Fibroblast of mammary gland (primary cell): ENCODE measurements at places on chromosomes 3 and 15.

DNA sequence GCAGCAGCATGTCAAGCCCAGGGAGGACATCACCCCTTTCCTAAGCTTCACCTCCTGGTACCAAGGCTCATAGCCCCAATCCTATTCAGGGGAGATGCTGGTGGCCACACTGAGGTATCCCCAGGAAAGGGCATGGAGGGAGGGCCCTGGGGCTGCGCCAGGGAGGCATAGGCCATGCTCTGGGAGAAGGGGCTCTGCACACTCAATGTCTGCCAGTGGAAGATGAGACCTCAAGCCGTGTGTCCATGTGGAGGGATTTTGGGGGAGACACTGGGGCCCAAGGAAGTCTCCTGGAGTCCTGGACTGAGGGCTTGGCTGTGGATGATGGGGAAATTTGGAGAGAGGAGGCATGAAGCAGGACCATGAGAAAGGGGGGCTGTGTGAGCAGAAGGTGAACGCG is 21.2 kb upstream of the PRR23E start:
- no peak for DNase-seq

DNA sequence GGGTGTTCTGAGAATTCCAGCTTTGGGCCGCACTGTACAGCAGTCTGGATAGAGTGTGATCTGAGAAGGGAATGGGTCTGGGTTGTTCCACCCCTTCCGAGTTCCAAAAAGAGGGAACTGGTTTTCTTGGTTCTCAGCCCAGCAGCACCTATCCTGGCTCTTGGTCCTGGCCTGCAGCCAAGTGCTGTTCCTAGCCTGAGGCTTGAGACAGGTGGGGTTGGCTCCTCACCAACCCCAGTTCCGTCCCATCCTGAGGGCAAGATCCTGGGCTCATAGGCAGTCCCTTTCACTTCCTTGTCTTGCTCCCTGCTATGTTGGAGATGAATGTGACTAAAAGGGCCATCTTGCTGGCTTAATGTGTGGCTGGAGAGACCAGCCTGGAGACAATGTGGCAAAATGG is 15.2 kb downstream of the IVD start:
- DNase-seq = no peak

DNA sequence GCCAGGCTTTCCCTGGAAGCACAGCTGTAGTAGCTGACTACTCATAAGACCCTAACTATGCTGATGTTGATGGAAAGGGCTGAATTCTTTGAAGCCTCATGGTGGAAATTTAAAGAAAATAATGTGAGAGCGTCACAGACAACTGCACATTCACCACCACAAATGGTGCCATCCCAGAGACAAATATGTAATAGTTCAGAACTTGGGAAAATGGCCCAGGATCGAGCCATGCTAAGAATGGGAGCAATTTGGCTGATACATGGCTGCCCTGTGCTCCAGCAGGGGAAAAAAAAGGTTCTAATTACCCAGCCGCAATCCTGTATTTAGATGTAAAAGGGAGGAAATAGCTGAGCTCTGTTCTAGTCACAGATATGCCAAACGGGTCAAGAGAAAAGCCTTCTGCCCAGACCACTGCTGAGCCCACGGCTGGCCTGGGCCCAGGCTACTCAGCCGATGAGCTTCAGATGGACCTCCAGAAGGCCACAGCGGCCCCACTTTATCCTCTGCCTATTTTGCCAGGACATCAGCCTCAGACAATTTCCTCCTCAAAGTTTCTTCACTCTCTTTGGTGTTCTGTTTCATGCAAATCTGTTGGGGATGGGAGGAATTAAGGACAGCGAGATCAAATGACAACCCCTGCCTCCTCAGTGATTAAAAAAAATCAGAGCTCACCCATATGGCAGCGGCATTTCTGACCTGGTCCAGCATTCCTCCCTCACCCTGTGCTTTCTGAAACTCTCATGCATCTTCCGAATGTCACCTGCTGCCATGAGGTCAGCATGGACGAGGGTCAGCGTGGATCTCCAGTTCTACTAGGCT is 54.5 kb upstream of the MEX3B start:
- DNase-seq = no peak

DNA sequence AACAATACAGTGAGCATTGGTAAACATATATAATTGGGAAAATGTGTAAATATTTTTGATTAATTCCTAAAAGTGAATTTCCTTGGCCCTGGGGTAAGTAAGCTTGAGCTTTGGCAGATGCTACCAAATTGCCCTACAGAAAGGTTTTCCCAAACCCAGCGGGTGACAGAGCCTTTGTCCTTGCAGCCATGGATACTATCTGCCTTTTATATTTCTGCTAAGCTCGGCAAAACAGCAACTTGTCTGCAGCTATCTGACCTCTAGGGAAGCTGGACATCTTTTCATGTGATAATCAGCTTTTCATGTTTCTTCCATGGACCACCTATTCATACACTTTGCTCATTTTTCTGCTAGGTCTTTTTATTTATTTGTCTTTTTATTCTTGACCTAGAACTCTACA is 64.7 kb upstream of the SEC22A start:
- no peak for DNase-seq

DNA sequence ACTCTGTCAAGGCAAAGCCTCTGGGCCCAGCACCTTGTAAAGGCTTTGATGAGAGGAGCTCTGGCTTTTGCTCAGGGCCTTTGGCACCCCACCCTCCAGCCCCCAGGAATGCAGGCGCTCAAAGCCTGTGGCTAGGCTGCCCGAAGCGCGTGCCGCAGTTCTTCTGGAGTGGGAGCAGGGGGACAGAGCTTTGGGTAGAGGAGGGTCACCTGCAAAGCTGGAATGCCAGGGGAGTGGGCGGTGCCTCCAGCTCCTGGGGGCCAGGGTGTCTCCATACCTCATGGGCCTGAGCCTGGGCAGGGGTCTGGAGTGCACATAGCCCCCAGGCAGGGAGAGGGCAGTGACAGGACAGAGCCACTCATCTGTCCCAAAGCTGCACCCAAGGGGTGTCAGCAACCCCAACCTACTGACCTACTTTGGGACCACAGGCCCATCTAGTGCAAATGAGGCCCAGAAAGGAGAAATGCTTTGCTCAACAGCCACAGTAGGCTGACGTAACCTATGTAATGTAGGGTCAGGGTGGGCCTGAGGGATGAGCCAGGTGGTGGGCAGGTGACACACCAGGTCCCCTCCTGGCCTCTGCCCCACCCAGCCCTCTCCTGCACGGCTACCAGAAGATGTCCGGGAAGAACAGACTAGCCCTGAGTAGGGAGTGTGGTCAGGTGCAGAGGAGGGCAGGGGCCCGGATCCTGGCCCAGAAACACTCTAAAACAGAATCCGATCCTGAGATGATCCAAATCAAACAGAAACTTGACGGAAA is 2.2 kb upstream of the CALML4 start:
- no peak for DNase-seq

- no peak for DNase-seq
These were observed 5.9 kb downstream of the KY start for GRCh38 chr3:134644731-134645514.

DNA sequence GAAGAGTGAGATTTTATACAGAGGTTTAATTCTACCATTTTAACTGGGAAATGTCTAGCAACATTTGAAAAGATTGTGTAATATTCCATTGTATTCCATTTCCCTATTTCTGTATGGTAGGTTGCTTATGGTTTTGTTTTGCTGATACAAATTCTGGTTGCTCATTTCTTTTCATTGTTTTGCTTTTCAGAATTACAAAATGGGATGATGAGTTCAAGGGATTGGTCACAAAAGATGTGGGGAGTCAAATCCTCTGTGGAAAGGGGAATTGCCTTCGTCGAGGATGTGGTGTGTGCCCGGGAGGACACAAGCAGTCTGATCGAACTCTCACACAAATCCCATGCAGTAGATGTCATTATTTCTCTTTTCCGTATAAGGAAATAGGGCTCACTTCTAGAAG is 18.3 kb downstream of the SLCO3A1 start:
- DNase-seq = no peak
